H1 (cell line): ENCODE measurements at places on chromosomes 4 and X.

- DNase-seq, result no peak
Measured at GRCh38 chr4:24244663-24245490, 339.5 kb downstream of the DHX15 start.

DNA sequence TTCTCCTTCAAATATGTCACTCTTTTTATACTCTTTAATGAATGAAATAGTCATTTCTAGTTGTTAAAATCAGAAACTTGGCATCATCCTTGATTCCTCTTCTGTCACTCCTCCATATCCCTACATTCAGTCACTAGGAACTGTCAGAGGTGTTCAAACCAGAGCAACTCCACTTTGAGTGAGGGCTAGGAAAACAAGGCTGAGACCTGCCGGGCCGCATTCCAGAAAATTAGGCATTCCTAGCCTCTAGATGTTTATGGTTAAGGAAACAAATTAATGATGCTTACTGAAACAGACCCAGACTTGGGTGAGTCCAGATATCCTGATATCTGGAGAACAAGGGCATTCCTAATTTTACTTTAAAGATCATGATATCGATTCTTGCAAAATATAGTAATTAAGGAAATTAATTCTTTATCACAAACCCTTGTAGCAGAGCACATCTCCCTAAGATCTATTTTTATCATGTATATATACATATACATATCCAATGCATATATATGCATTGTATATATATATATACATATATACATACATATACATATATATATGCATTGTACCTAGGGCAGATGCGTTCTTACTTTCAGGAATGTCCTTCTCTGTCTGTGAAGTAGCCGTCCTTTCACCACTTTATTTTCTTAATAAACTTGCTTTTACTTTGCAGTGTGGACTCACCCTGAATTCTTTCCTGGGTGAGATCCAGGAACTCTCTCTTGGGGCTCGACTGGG lies 98.4 kb upstream of the GC start:
- no peak for DNase-seq

DNA sequence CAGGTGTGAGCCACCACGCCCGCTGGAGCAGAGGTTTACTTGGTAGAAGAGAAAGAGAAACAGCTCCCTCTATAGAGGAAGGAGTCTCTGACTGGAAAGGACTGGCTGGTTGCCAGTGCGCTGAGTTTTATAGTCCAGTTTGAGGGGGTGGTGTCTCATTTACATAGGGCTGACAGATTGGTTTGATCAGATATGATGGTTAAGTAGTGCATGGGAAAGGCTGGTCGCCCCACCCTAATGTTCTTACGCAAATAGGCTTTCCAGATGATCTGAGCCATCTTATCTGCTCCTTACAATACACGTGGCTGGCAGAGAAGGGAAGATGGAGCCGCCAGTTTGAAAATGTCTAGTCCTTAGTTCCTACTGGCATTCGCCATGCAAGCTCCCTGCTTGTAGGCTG lies 439.5 kb downstream of the NAF1 start:
- DNase-seq, result no peak

- DNase-seq, result no peak
Measured at GRCh38 chr4:152217896-152218295, 318.0 kb downstream of the FBXW7 start.

DNA sequence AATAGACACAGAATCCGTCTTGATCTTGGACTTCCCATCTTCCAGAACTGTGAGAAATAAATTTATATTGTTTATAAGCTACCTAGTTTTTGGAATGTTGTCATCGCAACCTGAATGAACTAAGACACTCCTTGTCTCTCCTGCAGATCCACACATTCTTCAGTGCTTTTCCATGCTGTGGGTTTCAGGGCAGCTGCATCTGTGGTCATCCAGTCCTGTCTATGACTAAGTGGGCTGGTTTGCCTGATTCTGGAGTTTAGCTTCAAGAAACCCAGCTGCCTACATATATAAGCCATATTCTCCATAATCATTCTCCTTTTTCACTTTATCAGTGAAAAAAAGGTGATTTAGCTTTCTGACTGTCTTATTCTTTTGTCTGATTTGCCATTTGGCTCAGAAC lies 170.3 kb upstream of the KIT start:
- DNase-seq, result no peak

DNA sequence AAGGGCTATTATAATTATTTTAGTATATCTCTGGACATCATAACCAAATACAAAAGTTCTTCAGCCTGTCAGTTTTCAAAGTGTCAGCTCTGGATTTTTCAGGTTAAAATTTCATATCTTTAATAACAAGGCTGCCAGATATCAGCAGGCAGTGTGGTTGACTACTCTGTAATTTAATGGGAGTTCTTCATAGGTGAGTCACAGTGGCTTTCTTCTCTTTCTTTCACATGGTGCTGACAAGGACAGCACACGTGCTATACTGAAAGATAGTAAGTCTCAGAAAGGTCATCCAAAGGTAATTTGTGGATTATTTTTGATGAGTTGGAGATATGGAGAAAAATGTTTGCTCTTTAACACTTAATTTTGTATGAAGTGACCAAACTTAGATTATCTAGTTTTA lies 43.2 kb downstream of the GALNT7 start:
- no peak for DNase-seq

- no peak for DNase-seq
Measured at GRCh38 chr4:35867057-35867456, 377.3 kb downstream of the ARAP2 start.

- DNase-seq, result no peak
Measured at GRCh38 chr4:181219783-181220416, 1023.3 kb upstream of the TENM3 start.

- no peak for DNase-seq
Measured at GRCh38 chrX:49276671-49277534, 7.3 kb downstream of the PPP1R3F start.

- no peak for DNase-seq
Measured at GRCh38 chr4:23305026-23305425, 584.8 kb downstream of the PPARGC1A start.

DNA sequence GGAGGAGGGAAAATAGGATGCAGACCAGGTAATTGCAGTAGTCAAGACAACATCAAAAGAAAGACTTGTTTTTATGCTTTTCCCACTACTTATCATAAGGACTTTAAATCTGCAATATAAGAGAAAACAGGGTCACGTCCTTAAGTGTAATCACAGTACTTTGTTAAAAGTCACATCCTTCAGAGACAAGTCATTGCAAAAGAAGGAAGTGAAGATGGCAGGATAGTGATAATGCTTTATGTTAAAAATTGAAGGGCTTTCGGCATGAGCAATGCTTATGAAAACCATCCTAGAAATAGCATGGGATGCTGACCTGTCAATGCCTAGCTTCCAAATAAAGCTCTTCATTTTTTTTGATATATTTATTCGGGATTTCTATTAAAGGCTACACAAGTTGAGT lies 110.2 kb upstream of the TENM3 start:
- DNase-seq, result no peak

GRCh38 chr4:173318648-173319211 lies 15.4 kb downstream of the HMGB2 start:
- DNase-seq, result no peak

- DNase-seq, result no peak
Measured at GRCh38 chr4:174763454-174764104, 65.5 kb downstream of the GLRA3 start.

DNA sequence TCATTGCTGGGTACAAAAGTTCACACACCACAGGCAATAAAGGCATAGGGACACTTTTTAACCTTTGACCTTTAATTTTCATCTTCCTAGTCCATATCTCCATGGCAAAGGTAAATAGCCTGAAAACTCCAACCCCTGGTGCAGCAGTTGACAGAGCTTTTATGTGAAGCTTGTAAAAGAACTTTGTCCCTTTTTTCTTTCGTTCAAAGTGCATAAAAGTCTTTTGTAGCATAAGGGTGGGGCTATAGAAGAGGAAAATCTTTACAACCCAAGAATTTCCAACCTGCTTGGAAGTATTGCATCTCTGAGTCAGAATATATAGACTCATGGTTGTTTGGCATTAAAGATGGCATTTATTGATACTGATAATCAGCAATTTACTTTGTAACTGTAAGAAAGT lies 20.4 kb downstream of the POF1B start:
- DNase-seq, result no peak

GRCh38 chrX:47176101-47176740 lies 17.4 kb upstream of the UBA1 start:
- DNase-seq, result no peak

DNA sequence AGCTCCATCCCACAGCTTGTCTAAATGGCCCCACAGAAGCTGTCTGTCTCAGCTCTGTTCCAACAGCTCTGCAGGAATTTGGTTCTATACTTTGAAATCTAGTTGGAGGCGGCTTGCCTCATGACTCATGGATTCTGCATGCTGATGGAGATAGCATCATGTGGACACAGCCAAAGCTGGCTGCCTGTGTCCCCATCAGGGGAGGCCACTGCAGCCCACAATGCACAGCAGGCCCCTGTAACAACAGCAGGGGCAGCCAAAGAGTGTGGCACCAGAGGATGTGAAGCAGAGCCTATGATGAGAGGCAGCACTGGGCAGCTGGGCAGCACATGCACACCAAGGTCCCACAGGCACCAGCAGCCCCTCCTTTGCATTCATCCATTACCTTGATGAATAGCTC lies 67.2 kb downstream of the DCAF12L1 start:
- no peak for DNase-seq

DNA sequence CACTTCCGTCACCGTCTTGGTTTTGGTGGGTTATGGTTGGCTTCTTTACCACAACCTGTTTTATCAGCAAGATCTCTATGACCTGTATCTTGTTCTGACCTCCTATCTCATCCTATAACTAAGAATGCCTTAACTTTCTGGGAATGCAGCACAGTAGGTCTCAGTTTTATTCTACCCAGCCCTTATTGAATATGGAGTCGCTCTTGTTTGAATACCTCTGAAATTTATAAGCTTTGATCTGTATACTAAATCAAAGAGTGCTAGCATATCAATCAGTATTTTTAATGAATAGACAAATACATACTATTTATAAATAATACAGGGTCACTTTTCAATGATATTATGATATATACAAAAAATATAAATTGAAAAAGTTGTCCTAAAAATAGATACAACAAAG lies 690.0 kb downstream of the TRAM1L1 start:
- DNase-seq, result no peak

- DNase-seq, result no peak
Measured at GRCh38 chr4:55395218-55395528, 584 bp upstream of the TMEM165 start.

DNA sequence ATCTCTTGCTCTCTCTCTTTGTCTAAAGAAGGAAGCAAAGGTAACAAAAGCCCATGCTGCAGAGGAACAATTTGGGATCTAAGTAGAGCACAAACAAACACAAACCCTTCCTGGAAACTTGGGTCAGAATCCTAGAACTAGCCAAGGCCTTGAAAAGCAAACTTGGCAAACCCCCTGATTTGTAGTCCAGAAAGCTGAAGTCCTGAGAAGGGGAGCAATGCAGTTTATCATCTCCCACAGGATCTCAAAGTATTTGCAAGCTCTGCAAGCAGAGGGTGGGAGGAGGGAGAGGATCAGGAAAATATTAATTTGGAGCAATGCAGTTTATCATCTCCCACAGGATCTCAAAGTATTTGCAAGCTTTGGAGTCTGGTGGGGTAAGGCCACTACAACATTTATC lies 379.5 kb upstream of the FGF13 start:
- DNase-seq, result no peak

- no peak for DNase-seq
Measured at GRCh38 chr4:185204238-185204910, 574 bp upstream of the CFAP97 start.

GRCh38 chr4:158938220-158939044 lies 164.4 kb upstream of the RAPGEF2 start:
- DNase-seq, result no peak

DNA sequence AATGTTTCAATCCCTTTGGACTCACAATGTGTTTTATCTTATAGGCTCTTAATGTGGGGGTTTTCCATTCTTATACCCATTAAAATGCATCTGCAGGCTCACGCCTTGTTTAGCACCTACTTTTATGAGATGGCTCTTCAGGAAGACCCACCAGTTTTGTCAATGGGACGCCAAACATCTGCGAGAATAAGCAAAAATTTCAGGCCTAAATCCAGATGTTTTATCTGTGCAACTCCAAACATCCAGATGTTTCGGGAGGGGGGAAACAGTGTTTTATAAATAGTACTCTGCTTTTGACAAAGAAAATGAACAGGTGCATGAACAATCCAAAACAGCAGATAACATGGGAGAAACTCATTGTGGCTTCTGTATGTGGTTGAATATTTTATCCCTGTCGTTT lies 342.8 kb downstream of the DHX15 start:
- DNase-seq, result no peak

- DNase-seq, result no peak
Measured at GRCh38 chr4:168569066-168569930, 72.4 kb downstream of the PALLD start.
